ENCODE measurements at places on chromosomes 5 and 9.

- no peak for DNase-seq
Measured at GRCh38 chr5:181234455-181235306, 9.0 kb downstream of the RACK1 start.

- DNase-seq, result no peak
Measured at GRCh38 chr5:158644301-158644700, 455.4 kb downstream of the EBF1 start.

- no peak for DNase-seq
Measured at GRCh38 chr9:3807601-3808000, 281.8 kb upstream of the RFX3 start.

DNA sequence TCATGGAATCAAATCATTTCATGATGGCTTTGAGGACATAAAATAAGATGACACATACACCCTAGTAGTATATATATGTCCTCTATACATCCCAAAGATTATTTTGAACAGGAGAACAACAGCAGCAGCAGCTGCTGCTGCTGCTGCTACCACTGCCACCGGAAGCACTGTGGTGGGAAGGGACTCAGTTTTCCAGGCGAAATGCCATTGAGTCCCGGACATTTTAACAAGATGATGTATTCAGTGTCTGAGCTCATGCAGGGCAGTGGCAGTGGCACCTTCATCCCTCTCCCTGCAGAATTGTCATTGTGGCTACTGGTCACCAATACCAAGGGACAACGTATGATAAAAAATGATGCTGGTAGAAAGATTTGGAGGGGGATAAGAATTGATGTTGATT, 151.3 kb downstream of the CHSY3 start:
- DNase-seq, result no peak

- no peak for DNase-seq
Measured at GRCh38 chr5:65482296-65482735, 596 bp upstream of the ADAMTS6 start.

- no peak for DNase-seq
Measured at GRCh38 chr9:9112001-9112720, 1312.6 kb upstream of the DMAC1 start.
